ENCODE measurements at places on chromosomes 5 and 9.

GRCh38 chr5:72223371-72223770, 96.7 kb downstream of the MRPS27 start:
- no peak for DNase-seq

DNA sequence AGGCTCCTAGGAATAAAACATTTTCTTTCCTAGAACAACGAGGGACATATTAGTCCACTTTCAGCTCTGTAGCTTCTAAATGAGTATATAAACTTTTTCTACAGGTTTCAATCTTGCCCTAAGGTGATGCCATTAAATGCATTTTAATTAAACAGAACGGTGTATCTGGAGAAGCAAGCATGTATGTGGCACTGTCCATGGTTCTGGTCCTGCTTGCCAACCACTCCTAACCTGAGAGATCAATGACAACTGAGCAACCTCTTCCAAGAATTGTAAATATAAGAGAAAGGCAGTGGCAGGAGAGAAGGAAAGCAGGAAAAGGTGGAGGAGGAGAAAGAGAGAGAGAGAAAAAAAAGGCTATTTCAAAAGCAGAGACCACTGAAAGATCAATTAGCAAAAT, 95.6 kb upstream of the SPOCK1 start:
- DNase-seq, result no peak

- DNase-seq, result no peak
These were observed 45.7 kb upstream of the PIK3R1 start for GRCh38 chr5:68169903-68170302.

DNA sequence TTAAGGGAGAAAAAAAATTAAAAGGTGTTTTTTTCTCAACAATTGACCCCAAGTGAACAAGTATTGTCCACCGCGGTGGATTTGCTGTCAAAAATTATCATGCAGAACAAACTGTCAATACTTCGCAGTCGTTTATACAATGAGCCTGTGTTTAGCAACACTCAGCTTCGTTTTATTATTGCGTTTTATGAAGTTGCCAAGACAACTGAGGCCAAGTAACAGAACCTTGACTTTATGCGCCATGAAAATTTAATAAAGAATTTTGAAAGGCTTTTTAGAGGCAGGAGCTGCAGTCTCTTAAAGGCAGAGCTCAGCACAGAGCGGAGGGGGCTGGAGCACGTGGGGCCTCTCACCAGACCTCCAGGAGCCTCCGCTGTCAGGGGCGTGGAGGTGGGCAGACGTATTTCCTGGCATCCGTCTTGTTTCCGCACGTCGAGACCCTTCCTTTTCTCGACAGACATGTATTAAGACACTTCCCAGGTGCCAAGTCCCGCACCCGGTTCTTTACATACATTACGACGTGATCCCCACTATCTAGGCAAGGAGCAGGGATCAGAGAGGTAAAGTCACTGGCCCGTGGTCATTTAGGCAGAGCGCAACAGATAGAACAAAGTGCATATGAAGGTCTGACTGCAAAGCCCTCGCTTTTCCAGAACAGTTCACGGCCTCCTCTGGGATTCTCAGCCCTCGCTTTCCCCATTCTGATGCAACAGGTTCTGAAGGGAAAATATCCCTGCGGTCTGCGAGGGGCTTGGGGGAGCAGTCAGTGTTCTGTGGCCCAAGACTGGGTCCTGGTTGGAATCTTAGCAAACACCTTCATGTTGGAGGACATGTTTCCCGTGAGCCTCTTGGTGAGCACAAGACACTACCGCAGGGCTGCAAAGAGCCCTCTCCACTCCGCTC, 164.4 kb downstream of the DAB2IP start:
- no peak for DNase-seq

DNA sequence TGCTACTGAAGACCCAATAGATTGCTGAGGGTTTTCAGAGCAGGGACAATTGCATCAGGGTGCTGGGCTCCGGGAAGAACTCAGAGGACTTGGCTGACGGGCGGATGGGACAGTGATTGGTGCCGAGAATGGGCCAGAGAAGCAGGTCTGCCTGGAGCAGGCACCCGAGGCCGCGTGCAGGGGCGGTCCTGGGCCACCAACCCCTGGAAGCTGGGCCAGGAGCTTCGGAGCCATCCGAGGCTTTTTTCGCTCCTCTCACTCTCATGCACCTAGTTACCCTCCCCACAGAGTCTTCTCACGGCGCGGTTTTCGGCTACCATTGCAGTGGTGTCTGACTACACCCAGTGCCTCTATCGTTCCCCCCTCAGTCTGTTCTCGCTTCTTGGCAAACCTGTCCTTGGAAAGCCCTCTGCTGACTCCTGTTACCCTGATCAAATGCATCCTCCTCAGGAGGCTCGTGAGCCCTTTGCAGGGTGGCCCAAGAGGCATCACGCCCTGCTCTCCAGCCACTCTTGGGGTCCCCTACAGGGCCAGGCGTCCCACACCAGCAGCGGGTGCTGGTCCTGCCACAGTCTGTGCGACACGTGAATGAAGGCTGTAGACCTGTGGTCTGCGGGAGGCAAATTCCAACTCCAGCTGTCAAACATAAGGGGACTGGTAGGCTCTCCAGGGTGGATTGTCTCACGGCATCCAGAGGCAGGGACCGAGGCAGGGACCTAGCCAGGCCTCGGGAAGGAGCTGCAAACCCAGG, 1.2 kb upstream of the CLPTM1L start:
- DNase-seq, result no peak

DNA sequence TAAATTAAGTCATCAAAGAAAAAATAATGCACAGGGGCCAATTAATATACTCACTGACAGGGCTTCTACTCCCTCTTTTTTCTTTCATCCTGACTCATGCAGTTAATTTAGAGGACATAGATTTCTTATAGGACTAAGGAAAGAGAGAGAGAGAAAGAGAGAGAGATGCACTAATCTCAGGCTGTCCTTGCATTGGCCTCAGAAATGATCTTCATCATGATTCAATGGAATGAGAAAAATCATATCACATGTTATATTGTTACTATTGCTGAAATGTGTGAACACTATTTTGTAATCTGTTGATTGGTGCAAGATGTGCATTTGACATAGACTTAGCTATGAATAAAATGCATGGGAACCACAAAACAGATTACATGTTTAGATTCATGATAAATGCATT, 608.3 kb upstream of the NUDT12 start:
- DNase-seq, result no peak

DNA sequence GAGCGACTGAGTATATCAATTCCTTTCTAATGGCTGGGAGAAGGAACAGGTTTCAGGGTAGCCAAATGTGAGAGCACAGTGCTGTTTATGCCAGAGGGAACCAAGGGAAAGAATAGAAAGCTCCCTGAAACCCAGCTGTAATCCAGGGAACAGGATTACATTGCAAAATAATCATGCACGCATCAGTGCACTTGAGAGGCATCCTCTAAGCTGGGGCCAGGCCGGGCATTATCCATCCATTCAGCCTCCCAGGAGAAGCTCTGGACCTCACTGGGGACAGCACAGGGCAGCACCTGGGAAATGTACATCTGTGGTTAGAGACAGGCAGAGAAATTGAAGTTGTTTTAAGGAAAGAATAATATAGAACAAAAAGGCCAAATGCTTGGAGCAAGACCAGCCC, 72.7 kb downstream of the MTRR start:
- DNase-seq, result no peak

DNA sequence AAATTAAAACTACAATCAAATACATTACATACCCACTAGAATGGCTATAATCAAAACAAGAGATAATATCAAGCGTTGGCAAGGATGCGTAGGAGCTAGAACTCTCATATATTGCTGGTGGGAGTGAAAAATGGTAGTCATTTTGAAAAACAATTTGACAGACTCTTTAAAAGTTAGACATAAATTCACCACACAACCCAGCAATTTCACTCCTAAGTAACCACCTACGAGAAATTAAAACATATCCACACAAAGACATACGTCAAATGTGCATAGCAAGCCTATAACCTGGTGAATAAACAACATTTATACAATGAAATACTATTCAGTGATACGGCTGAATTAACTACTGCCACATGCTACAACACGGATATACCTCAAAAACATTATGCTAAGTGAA, 44.7 kb downstream of the GKAP1 start:
- no peak for DNase-seq

GRCh38 chr5:43353668-43354067, 40.5 kb upstream of the HMGCS1 start:
- DNase-seq, result no peak

- no peak for DNase-seq
These were observed 194.2 kb upstream of the HAPLN1 start for GRCh38 chr5:83914662-83915418.

GRCh38 chr5:32020271-32020670, 153.8 kb downstream of the GOLPH3 start:
- DNase-seq, result no peak

DNA sequence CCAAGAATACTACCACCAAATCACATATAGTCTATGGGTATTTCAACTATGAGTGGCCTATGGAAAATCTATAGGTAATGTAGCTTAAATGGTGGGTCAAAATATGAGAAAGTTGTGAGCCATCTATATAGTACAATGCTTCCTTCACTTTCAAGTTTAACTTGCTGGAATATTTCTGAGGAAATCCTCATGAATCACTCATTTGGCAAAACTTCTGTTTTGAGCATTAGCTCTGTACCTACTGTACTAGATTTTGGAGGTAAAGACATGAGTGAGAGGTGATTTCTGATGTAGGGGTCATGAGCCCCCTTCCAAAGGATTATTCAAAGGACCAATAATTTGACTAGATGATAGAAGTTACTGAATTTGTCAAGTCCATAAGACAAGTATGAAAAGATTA, 80.6 kb upstream of the DAB2 start:
- no peak for DNase-seq

- no peak for DNase-seq
These were observed 444.6 kb downstream of the ZNF608 start for GRCh38 chr5:124301850-124302249.

DNA sequence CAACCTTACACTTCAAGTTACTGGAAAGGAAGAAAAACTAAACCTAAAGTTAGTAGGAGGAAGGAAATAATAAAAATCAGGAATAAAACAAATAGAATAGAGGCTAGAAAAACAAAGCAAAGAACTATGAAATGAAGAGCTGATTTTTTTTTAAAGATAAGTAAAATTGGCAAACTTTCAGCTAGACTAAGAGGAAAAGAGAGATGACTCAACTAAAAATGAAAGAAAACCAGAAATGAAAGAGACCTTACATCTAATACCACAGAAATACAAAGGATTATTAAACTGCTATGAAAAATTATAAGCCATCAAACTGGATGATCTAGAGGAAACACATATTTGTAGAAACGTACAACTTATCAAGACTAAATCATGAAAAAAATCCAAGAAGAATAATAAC, 60.0 kb downstream of the PRRC1 start:
- no peak for DNase-seq

DNA sequence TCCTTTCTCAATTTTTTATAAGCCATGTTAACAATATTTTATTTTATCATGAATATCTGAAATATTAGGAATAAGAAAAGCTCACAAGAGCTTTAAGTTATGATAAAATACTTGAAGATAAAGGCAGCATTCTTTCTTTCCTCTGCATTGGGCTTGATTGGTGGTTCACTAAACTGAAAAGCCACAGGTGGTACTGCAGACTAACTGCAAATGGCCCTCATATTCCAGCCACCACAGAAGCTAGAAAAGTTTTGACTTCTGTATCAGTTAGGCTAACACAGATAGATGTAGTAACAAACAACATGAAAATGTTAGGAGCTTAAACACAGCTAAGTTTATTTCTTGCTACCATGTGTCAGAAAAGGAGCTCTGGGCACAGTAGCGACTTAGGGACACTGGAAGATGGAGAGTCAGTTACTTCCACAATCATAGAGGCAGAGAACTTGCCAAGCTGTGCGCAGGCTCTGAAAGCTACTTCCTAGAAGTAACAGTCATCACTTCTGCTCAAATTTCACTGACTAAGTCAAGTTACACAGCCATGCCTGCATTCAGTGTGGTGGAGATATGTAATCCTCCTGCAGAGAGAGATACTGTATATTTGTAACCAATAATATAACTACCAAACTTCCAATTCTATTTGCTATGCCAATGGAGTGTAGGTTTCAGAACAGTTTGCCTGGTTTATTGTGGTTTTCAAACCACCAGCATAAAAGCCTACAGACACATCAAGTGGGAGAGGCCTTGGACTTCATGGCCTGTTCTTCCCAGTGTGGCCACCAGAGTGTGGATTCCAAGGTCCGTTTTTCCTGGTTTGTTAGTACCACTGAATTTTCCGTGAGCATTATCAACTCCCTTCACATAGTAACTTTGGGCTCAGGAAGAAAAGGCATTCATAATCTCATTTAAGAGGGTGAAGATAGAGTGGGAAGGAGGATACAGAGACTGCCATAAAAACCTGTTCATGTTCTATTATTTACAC, 268.3 kb downstream of the PJA2 start:
- DNase-seq, result no peak

GRCh38 chr5:151101151-151101550, 20.3 kb upstream of the TNIP1 start:
- DNase-seq, result no peak

DNA sequence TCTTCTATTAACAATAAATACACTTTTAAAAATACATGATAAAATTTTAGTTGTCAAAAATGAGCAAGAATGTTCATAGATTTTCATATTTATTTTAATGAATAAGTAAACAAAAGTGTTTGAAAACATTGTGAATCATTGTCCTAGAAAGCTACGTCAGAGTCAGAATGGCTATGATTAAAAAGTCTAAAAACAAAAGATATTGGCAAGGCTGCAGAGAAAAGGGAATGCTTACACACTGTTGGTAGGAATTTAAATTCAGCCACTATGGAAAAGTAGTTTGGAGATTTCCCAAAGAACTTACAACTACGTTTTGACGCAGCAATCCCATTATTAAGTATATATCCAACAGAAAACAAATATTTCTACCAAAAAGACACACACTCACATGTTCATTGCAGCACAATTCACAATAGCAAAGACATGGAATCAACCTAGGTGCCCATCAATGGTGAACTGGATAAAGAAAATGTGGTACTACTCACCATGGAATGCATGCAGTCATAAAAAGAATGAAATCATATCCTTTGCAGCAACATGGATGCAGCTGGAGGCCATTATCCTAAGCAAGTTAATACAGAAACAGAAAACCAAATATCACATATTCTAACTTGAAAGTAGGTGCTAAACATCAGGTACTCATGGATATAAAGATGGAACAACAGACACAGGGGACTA, 49.2 kb upstream of the FBXL17 start:
- no peak for DNase-seq

GRCh38 chr5:40928886-40929448, 19.7 kb downstream of the C7 start:
- no peak for DNase-seq

DNA sequence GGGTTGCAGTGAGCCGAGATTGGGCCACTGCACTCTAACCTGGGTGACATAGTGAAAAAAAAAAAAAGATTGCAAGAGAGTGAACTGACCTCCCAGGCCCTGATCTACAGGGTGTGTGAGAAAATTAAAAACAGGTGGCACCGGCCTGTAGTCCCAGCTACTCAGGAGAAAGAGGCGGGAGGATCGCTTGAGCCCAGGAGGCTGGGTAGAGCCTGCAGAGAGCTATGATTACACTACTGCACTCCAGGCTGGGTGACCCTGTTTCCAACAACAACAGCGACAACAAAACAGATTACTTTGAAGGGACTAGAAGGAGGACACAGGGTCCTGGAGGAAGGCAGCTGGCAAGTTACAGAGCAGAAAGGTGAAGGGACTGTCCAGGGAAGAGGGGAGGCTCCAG, 42.2 kb upstream of the FABP6 start:
- DNase-seq, result no peak

GRCh38 chr9:75995066-75995465, 104.6 kb downstream of the PCSK5 start:
- no peak for DNase-seq

GRCh38 chr5:54882101-54882500, 103.3 kb downstream of the ESM1 start:
- no peak for DNase-seq
